Osteocyte (in vitro differentiated cells): ENCODE measurements at places on chromosomes 7 and 10. TPM values are rescaled to one million over a fixed set of nuclear protein-coding genes. Genes with fewer than 3 reads are reported as not detected.

ASAH2 gene
- total RNA-seq, result 1.1 and 4.3 TPM in 2 replicates

DNA sequence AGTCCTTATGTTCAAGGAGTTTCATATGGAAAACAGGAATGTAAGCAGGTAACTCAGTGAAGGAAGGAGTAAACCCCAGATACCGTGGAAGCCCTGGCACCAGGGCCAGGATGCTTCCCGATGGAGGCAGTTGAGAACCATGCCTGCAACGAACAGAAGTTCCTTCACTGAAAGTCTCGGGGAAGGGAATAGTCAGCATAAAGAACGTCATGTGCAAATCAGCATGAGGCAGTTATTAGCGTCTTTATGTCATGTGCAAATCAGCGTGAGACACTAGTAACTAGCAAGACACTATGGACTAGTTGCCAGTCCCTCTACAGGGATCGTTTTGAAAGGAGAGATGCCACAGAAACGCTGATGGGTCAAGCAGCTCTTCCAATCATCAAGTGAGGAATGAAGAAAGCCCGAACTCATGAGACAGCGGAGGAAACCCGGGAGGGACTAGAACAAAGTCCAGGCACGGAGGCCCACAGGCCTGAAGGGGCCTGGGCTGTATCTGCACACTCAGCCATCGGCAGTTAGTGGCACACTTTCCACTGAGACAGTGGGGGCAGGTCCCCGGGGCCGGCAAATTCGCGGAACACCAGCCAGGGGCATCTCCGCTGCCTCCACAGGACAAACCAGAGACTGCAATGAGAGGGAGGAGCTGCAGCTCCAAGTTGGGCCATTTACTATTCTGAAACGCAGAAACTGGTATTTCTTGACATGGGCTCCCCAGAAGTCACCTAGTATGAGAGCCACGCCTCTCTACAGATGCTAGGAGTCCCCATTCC lies 109.6 kb downstream of the SFMBT2 start:
- no peak overlapping the region for H3K27ac ChIP-seq
- no peaks in the 10 kb centered on the region for H3K36me3 ChIP-seq
- no peak overlapping the region for H3K4me3 ChIP-seq
- no peak for DNase-seq
- no peaks in the 10 kb centered on the region for H3K4me1 ChIP-seq
- no peaks in the 10 kb centered on the region for H3K27me3 ChIP-seq

DNA sequence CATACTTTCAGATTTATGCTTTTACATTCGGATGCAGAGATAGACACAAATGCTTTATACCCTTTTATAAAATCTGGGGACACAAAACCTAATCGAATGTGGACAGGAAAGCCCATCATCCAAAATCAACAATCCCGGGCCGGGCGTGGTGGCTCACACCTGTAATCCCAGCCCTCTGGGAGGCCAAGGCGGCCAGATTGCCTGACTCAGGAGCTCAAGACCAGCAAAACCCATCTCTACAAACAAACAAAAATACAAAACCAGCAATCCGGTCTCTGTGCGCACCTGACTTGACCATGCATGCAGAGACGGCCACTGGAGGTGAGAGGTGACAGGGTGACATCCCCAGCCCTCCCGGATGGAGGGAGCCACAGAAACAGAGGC lies 13.5 kb downstream of the COBL start:
- no peak overlapping the region for H3K4me3 ChIP-seq
- no peaks in the 10 kb centered on the region for H3K4me1 ChIP-seq
- peaks cover 2% of the 10 kb centered on the region for H3K27me3 ChIP-seq
- DNase-seq, result peak; percentile 51
- H3K27ac ChIP-seq, result no peak overlapping the region

GRCh38 chr10:86968271-86968993 lies at the start of gene ADIRF:
TSS of gene ADIRF (plus strand) at chr10:86968482. CDS start at chr10:86968545, 63 bp downstream.
- peaks cover 40% of the 10 kb centered on the region for H3K4me1 ChIP-seq
- H3K27ac ChIP-seq, result peak within 1 kb of the TSS; percentile 97
- no peak within 1 kb of the TSS for H3K4me3 ChIP-seq
- peak; percentile 82 for DNase-seq

ZNF398 gene
- total RNA-seq, result 17.7 and 19.4 TPM in 2 replicates

DNA sequence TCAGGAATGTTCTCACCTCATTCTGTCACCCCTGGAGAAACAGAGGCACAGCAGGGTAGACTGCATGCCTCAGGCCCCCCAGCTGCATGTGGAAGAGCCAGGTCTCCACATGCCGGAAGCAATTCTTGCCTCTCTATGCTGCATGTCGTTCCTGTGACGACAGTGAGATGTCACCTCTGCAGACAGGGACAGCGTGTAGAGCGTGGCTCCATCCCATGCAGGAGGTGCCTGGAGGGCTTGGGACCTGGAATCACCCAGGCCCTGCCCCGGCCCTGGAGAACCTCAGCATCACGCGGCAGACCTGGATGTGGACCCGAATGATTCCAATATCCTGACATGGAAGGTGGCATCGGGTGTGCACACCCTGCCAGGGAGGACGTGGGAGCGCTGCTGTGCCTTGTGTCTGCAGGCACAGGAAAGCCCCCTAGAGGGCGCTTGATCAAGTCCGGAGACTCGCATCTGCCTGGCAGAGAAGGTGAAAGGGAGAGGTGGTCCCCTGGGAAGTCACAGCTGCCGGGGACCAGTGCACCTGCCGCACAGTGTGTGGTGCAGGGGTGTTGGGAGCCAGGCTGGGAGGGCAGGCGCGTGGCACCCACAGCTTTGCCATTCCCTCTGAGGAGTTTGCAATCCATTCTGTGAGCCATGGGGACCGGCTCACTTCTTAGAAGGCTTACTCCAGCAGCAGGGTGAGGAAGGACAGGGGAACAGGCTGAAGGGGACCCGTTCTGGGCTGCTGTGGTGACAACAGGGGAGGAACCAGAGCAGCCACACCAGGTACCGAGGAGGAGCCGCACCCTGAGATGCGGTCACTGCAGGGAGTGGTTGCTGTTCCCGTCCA lies 45.3 kb upstream of the EN2 start:
- H3K27me3 ChIP-seq, result peaks cover 16% of the 10 kb centered on the region
- no peak for DNase-seq
- no peak overlapping the region for H3K27ac ChIP-seq
- no peaks in the 10 kb centered on the region for H3K36me3 ChIP-seq
- H3K4me3 ChIP-seq, result no peak overlapping the region
- H3K4me1 ChIP-seq, result peaks cover 5% of the 10 kb centered on the region

DNA sequence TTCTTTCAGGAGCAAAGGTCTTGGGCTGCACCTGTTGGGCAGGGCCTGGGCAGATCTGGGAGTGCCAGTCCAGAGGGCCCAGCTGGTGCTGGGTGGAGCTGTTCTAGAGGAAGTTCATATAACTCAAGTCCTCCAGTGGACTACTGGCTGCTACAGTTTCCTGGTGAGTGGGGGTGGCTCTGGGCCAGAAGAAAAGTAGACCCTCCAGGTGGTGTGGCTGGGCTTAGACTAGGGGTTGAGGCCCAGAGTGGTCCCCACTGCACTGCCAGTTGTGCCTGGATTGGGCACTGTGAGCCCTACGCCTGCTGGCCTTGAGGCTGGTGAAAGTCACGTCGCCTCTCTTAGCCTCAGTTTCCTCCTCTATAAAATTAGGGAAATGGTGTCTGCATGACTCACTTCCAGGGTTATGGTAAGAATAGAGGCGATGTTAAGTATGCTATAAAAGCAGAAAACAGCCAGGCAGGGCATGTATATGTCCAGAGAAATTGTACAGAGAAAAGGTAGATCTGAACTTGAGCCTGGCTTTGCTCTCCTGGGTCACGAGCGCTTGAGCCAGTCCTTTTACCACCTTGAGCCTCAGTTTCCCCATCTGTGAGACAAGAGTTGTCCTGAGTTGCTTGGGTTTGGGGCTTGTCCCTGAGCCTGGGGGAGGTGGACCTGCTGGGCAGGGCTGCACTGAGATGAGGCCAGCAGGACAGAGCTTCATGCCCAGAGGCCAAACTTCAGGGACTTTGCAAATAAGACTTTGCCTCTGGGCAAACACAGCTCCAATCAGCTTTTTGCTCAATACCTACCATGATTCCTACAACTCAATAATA lies 3.8 kb upstream of the CLDN3 start:
- H3K36me3 ChIP-seq, result no peaks in the 10 kb centered on the region
- H3K4me1 ChIP-seq, result peaks cover 2% of the 10 kb centered on the region
- H3K27ac ChIP-seq, result no peak overlapping the region
- no peak overlapping the region for H3K4me3 ChIP-seq
- no peak for DNase-seq

FAM20C gene
- 132 and 143 TPM in 2 replicates for total RNA-seq

GRCh38 chr7:149772956-149773434 lies 393 bp downstream of the ZNF467 start:
- no peak for DNase-seq
- H3K4me3 ChIP-seq, result peak overlapping the region; percentile 75
- H3K27me3 ChIP-seq, result peaks cover 6% of the 10 kb centered on the region
- peaks cover 5% of the 10 kb centered on the region for H3K4me1 ChIP-seq

PRKAG2 gene
- total RNA-seq, result 13.5 and 14.4 TPM in 2 replicates

BICC1 gene
- total RNA-seq, result 39.4 and 41.0 TPM in 2 replicates

GRCh38 chr10:116740971-116741370 lies 1.4 kb downstream of the HSPA12A start:
- peaks cover 1% of the 10 kb centered on the region for H3K27me3 ChIP-seq
- no peak for DNase-seq
- H3K4me3 ChIP-seq, result peak overlapping the region; percentile 70
- peaks cover 6% of the 10 kb centered on the region for H3K4me1 ChIP-seq
- no peak overlapping the region for H3K27ac ChIP-seq

GRCh38 chr7:82616059-82616728 lies 172.6 kb upstream of the CACNA2D1 start:
- peaks cover 2% of the 10 kb centered on the region for H3K27me3 ChIP-seq
- DNase-seq, result no peak
- H3K4me1 ChIP-seq, result no peaks in the 10 kb centered on the region
- no peak overlapping the region for H3K4me3 ChIP-seq
- no peaks in the 10 kb centered on the region for H3K36me3 ChIP-seq

- no peak overlapping the region for H3K27ac ChIP-seq
- no peaks in the 10 kb centered on the region for H3K36me3 ChIP-seq
- no peaks in the 10 kb centered on the region for H3K27me3 ChIP-seq
Observed at GRCh38 chr7:68200051-68200670, 1203.5 kb downstream of the TYW1 start.

DNA sequence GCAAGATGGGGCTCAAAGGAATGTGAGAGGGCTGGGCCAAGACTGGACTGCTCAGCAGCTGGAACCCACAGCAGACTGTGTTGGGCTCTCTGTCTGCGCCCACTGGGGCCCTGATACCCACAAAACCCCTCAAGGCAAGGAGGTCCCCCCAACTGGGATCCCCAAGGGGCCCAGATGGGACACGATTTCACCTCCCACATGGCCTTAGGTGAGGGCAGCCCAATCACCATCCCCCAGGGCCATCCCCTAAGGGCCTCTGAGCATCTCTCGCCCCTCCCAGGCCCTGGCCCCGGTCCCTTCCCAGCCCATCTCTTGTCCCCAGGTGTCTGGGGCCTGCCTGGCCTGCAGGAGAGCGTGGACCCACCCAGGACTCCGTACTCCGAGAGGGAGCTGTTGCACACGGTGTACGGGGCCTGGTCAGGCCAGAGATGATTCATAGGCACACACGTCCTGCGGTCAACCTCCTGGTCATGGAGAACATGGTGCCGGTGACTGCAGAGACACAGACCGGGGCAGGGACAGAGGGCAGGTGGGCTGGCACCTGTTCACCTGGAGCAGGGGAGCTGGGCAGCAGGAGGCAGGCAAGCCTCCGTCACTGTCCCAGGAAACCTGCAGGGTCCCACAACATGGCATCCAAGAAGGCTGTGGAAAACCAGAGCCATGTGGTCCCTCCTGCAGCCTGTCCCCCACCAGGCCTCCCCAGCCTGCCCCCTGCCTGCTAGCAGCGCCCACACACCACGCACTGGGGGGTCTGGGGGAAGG lies 21.6 kb downstream of the OGDHL start:
- no peaks in the 10 kb centered on the region for H3K4me1 ChIP-seq
- peak; percentile 82 for DNase-seq
- no peak overlapping the region for H3K27ac ChIP-seq
- H3K36me3 ChIP-seq, result no peaks in the 10 kb centered on the region
- no peaks in the 10 kb centered on the region for H3K27me3 ChIP-seq

- no peak overlapping the region for H3K27ac ChIP-seq
- no peaks in the 10 kb centered on the region for H3K4me1 ChIP-seq
- DNase-seq, result no peak
- H3K4me3 ChIP-seq, result no peak overlapping the region
- H3K27me3 ChIP-seq, result peaks cover 40% of the 10 kb centered on the region
Observed at GRCh38 chr7:142813226-142813625, 41.6 kb upstream of the EPHB6 start.

SPDYE2B gene
- total RNA-seq, result not detected in 2 replicates

DNA sequence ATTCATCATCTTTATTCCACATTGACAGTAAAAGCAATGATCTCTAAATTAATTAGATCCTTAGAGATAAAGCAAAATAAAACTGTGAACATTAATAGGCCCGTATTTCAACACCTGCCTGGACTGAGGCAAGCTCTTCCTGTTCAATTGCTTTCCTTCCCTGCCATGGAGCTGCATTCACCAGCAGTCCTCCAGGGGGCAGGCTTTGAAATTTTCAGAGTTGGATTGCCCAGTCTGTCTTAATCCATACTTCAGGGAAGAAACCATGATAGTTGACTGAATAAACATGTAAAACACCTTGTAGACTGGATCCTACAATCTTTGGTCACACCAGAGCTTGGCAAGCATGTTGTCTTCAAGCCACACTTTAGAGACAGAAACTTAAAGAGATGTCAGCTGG lies 936.6 kb downstream of the NRG3 start:
- no peak overlapping the region for H3K27ac ChIP-seq
- no peaks in the 10 kb centered on the region for H3K4me1 ChIP-seq
- H3K27me3 ChIP-seq, result peaks cover 4% of the 10 kb centered on the region
- H3K4me3 ChIP-seq, result no peak overlapping the region
- H3K36me3 ChIP-seq, result no peaks in the 10 kb centered on the region

DNA sequence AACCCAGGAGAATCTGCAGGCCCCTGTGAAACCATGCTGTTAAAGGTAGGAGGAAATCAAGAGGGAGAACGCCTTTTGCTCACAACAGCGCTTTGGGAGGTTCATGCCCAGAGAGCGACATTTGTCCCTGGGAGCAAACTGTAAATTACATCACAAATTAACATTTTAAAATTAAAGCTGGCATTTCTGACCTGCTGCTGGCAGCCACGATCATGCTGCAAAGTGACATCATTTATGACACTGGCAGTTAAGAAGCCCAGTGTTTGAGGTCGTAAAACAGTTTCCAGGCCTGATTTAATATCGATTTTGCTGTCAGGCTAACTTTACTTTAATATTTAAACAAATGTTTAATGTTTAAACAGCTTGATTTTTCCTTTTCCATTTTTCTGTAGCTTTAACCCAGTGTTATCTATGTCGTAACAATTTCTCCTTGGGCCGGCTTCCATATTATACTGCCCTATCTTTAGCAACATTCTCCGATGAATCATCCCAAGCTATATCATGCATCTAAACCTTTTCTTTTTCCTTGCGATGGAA lies 86.5 kb upstream of the NPVF start:
- no peaks in the 10 kb centered on the region for H3K4me1 ChIP-seq
- peaks cover 2% of the 10 kb centered on the region for H3K27me3 ChIP-seq
- H3K27ac ChIP-seq, result no peak overlapping the region
